Mononuclear cell (primary cell): ENCODE measurements at places on chromosomes 7 and 10. TPM values are rescaled to one million over a fixed set of nuclear protein-coding genes. Genes with fewer than 3 reads are reported as not detected.

EXOC6 gene
- 13.5 TPM for total RNA-seq

ADRA2A gene
- 0.21 TPM for total RNA-seq

MET gene
- 3.9 TPM for total RNA-seq

IDI2 gene
- not detected for total RNA-seq

RP9 gene
- 9.4 TPM for total RNA-seq

PLEKHA1 gene
- 45.4 TPM for total RNA-seq

CPA4 gene
- 0.21 TPM for total RNA-seq

IL2RA gene
- total RNA-seq, result 3.7 TPM

LRRN3 gene
- 3.8 TPM for total RNA-seq

MICALL2 gene
- 2.7 TPM for total RNA-seq

TMEM229A gene
- not detected for total RNA-seq

ACSM6 gene
- not detected for total RNA-seq

TAF5 gene
- total RNA-seq, result 4.8 TPM

FAM13C gene
- not detected for total RNA-seq

CACNB2 gene
- total RNA-seq, result not detected

LRRC17 gene
- total RNA-seq, result 0.10 TPM
